ENCODE measurements at places on chromosomes 5 and 9. TPM values are rescaled to one million over a fixed set of nuclear protein-coding genes. Genes with fewer than 3 reads are reported as not detected.
A peak's percentile ranks its signal among the peaks of the same experiment; 100 is the strongest.

GRCh38 chr9:87020169-87020950 lies 73.1 kb upstream of the GAS1 start:
- no peak overlapping the region for H3K4me3 ChIP-seq
- no peak for DNase-seq
- H3K27ac ChIP-seq = no peak overlapping the region
- H3K4me1 ChIP-seq = no peaks in the 10 kb centered on the region

GRCh38 chr5:10635257-10635866 lies 71.5 kb downstream of the ANKRD33B start:
- no peak overlapping the region for H3K4me3 ChIP-seq
- peak; percentile 58 for DNase-seq
- no peaks in the 10 kb centered on the region for H3K36me3 ChIP-seq
- H3K27ac ChIP-seq = no peak overlapping the region

DNA sequence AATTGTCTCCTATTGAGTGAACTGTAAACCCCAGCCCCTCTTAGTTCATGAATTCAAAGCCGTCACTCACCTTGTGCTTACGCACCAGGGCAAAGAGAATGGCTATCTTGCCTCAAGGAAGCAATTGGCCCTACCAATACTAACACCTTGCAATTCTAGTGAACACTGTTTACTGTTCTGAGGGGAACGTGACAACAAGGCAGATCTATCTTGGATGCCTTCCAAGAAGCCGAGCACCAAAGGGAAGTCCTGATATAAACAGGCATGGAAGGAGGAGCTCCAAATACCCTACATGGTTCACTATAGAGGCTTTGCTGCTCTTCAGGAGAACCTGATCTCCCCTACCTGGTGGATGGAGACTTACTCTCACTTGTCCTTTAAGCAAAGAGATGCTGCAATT lies 1.7 kb upstream of the PLPPR1 start:
- no peak overlapping the region for H3K27ac ChIP-seq
- no peaks in the 10 kb centered on the region for H3K27me3 ChIP-seq
- H3K4me3 ChIP-seq = no peak overlapping the region

Gene PLCXD3
- total RNA-seq = not detected

Gene IL33
- not detected for total RNA-seq

Measured in Karpas-422 (cell line).